ENCODE measurements at places on chromosomes 2 and 18. TPM values are rescaled to one million over a fixed set of nuclear protein-coding genes. Genes with fewer than 3 reads are reported as not detected.

LINC00305 gene
- not detected for total RNA-seq

RAB6C gene
- 0.11 TPM for total RNA-seq

C1GALT1C1L gene
- 2.2 TPM for total RNA-seq

CCL20 gene
- total RNA-seq: not detected

MGAT4A gene
- total RNA-seq: 23.8 TPM

PKDCC gene
- total RNA-seq: 172 TPM

SLC8A1 gene
- total RNA-seq: 280 TPM

KCNJ3 gene
- total RNA-seq: 2.3 TPM

THOC1 gene
- 166 TPM for total RNA-seq

CYP1B1 gene
- 16.7 TPM for total RNA-seq

RBFA gene
- total RNA-seq: 33.3 TPM

REL gene
- total RNA-seq: 25.1 TPM
